IMR-90 (cell line): ENCODE measurements at places on chromosomes 1 and 21.

GRCh38 chr1:93997756-93998155 lies 88.5 kb upstream of the GCLM start:
- no peak for DNase-seq

DNA sequence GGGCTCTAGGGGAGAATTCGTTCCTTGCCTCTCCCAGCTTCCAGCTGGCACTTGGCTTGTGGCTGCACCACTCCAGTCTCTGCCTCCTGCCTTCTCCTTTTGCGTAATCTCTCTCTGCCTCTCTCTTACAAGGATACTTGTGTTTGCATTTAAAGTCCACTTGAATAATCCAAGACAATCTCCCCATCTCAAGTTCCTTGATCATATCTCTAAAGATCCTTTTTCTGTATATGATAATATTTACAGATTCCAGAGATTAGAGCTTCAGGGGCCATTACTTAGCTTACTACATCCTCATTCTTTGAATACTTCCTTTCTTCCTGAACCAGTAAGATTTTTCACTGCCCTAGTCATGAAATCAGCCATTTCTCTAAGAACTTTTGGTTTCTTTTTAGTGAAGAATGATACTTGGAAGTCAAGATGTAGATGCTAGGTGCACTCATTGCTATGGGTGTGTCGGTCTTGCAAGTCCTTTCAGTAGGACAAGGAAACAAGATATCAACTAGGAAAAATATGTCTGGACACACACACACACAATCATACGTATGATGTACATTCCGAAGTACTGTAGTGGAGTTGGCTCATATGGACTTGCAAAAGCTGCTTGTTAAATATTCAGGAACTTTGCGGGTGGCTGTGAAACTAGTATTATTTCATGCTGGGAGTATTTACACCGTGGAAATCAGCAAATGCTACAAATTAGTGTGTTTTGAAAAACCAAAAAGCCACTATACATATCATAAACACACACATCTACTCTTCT lies 20.8 kb upstream of the RLF start:
- DNase-seq = peak; percentile 66

DNA sequence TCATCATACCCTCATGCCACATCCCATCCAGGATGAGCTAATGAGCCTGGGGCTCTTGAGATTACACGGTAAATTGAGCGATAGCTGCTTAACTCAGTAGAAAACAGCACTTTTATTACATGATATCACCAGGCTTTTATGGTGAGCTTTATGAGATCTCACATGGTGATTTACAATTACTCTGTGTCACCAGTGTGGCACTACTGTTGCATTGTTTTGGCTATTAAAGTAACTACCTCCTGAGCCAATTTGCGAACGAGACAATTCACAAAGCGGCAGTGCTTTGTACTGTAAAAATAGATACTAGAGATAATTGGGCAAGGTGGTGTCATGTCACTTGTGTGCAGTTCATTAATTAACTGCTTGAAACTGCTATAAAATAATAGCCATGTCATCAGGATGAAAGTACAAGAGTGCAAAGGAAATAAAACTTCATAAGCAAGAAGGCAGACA lies 767.7 kb upstream of the ADGRL2 start:
- no peak for DNase-seq

DNA sequence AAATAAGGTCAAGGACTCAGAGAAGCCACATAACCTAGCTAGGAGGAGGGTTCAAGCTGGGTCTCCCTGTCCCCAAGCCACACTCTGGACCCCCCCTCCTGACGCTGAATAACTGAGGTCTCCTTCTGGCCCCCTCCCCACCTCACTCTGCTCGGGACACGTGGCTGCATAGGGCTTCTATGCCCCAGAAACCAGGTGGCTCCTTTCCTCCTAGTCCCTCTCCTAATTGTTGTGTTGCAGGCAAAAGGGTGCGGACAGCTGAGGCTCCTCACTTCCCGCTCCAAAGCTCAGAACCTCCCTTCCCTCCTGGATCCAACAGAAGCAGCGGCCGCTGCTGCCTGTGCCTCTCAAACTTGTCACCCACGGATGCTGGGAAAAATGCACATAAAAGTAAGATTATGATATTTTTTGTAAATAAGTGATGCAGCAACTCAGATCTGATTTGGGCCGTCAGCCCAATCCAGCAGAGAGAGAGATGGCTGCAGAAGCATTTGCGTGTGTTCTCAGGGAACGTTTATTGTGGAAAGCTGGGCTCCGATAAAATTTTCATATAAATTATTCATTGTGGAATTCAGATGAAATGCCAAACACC lies 40.8 kb upstream of the C1orf174 start:
- no peak for DNase-seq

DNA sequence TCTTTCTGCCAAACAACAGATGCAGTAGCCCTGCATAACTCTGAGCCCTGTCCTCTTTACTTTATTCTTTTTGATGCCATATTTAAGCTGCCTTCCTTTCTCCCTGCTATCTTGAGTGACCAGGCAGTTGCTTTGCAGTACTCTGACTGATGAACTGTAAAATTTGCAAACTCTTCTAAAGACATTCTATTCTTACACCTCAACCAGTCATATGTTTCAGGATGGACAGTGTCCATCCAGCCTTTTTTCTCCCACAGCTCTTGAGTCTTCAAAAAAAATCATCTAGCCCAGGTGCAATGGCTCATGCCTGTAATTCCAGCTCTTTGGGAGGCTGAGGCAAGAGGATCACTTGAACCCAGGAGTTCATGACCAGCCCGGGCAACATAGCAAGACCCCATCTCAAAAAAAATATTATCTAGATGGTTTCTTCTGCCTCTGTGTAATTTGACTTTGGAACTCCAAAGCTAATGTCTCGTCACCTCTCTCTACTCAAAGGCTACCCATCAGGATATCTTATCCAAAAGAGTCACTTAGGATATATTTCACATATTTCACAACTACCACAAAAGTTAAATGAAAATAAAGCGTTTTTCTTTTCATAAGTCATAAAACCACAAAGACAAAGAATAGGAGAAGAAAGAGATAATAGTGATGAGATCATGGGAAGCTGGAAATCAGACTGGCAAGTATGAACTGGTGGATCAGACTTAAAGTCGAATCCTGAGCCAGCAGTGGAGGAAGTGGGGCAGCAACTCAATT lies 54.6 kb upstream of the IPO9 start:
- DNase-seq = peak; percentile 89

DNA sequence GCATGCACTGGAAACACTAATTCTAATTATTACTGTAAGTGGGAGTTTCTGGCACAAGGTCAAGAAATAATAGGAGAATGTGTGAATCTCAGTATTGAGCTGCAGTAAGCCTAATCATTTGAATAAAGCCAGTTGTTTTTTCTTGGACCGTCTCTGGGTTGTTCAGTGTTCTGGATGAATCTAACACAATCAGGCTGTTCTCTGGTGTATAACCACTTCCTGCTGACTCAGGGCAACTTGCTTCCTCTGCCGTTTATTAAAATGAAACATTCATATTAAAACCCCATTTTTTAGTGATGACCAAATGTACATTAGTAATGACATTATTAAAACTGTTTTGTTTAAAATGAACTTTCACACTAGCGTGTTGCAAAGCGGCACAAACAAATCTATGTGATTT lies 273.1 kb upstream of the SNX7 start:
- peak; percentile 83 for DNase-seq

DNA sequence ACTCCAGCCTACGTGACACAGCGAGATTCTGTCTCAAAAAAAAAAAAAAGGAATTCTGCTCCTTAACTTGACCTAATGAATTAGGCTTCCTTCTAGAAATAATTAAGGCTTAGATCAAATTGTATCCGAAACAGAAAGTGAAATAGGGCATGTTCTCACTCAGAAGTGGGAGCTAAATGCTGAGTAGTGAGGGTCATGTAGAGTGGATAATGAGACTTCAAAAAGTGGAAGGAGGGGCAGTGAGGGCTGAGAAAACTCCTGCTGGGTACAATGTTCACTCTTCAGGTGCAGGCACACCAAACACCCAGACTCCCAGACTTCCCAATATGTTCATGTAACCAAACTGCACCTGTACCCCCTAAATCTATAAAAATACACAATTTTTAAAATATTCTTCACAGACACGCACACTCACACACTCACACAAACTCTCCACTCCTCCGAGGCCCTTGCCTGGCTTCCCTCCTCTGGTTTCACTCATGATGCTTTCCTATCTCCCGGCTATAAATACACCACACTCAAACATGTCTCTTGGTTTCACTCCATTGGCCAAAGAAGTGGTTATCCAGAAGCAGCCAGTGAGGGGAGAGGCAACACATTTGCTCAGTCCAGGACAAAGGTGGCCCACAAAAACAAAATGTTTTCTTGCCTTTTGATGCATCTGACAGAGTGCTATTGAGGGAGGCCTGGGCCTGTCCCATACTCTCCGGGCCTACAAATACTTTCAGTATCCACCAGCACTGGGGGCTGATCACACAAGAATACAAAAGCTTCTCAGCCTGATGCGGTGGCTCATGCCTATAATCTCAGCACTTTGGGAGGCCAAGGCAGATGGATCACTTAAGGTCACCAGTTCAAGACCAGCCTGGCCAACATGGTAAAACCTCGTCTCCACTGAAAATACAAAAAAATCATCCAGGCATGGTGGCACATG lies 249.2 kb downstream of the TOMM20 start:
- no peak for DNase-seq

DNA sequence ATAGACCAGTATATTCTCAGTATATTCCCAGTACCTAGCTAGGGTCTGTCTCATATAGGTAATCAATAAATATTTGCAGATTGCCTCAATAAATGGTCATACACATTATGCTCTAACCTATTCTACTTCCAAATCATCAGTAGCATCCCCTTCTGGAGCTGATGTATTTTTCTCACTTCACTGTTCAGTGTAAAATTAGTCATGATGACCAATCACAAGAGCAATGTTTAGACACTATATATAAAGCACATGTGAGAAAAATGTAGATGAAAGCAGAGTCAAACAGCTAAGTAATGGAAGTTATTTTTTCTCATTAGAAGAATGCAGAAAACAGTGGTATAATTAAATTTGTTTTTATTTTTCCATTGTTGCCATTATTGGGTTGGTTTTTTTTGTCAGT lies 34.7 kb downstream of the EPRS1 start:
- peak; percentile 10 for DNase-seq

- no peak for DNase-seq
Observed at GRCh38 chr1:226490426-226490809, 58.1 kb upstream of the STUM start.

GRCh38 chr1:81731989-81732388 lies 68.7 kb upstream of the ADGRL2 start:
- no peak for DNase-seq

DNA sequence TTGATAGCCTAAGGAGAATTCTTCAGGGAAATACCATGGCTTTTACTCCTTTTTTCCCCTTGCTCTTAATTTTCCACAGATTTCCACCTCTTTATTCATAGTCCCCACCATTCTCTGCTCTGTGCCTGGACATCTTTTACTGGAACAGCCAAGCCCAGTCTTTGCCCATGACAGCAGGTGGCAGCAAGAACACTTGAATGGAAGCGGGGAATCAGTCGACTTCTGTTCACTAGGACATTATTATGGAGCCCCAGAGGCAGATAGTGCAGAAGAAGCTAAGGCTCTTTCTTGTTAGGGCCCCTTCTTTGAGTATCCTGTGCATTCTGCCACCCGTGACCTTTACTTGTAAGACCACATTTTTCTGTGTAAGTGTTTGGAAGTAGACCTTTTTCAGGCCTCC lies 6.3 kb downstream of the OR14I1 start:
- no peak for DNase-seq

GRCh38 chr1:115473986-115474565 lies 136.0 kb upstream of the NGF start:
- DNase-seq = no peak

GRCh38 chr1:22056043-22056442 lies 3.5 kb downstream of the CDC42 start:
- DNase-seq = peak; percentile 48

- DNase-seq = peak; percentile 93
Observed at GRCh38 chr21:29208682-29209059, 78.2 kb downstream of the MAP3K7CL start.

GRCh38 chr1:15598436-15598835 lies 13.6 kb upstream of the AGMAT start:
- DNase-seq = no peak
